Spinal cord (tissue), 10 donors: ENCODE measurements at places on chromosomes 7 and 10. TPM values are rescaled to one million over a fixed set of nuclear protein-coding genes. Genes with fewer than 3 reads are reported as not detected.

DNAJC2 gene
- 22.5 TPM for total RNA-seq

GRCh38 chr7:2872296-2872874 lies 28.3 kb upstream of the GNA12 start:
- H3K4me3 ChIP-seq, result no peak overlapping the region
- H3K4me1 ChIP-seq, result peaks cover 16% of the 10 kb centered on the region
- peak; percentile 70 for DNase-seq
- H3K27ac ChIP-seq, result no peak overlapping the region

DNA sequence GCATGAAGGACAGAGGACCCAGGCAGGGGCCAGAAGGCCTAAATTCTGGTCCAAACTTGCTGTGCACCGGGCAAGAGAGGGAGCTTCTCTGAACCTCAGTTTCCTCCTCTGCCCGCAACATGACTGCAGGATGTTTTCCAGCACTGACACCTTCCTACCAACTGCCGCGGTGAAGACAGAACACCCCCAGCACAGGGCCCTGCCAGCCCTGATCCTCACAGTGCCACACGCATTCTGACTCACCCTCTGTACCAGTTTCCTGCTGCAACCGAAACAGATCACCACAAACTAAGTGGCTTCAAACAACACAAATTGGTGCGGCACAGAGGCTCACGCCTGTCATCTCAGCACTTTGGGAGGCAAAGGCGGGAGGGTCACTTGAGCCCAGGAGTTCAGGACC lies 18.1 kb downstream of the MAD1L1 start:
- peaks cover 2% of the 10 kb centered on the region for H3K4me1 ChIP-seq
- no peak overlapping the region for H3K4me3 ChIP-seq
- H3K27ac ChIP-seq, result no peak overlapping the region
- no peaks in the 10 kb centered on the region for H3K27me3 ChIP-seq
- no peak for DNase-seq

- H3K27ac ChIP-seq, result no peak overlapping the region
- H3K27me3 ChIP-seq, result no peaks in the 10 kb centered on the region
- no peak overlapping the region for H3K4me3 ChIP-seq
- H3K4me1 ChIP-seq, result peaks cover 7% of the 10 kb centered on the region
- peaks cover 24% of the 10 kb centered on the region for H3K36me3 ChIP-seq
- DNase-seq, result no peak
Measured at GRCh38 chr7:138842111-138842510, 44.1 kb upstream of the ATP6V0A4 start.
